Mesothelial cell of epicardium (in vitro differentiated cells): ENCODE measurements at places on chromosomes 16 and 17.

DNA sequence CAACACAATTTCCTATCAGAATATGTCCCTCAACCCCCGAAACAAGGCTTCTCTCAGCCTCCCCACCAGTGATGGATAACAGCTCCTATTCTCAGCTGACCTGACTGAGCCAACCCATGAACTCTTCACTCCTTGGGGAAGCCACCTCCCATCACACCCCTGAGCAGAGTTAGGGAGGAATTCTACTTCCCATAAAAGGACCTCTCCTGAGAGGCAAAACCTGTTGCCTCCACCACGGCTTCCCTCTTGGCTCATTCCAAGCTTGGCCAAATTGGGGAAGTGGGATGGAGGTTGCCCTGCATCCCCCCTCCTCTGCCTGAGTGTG lies 5.7 kb upstream of the RASL10B start:
- H3K27me3 ChIP-seq = no peaks in the 10 kb centered on the region
- H3K27ac ChIP-seq = peak overlapping the region; percentile 89
- H3K36me3 ChIP-seq = peaks cover 16% of the 10 kb centered on the region
- H3K4me1 ChIP-seq = peaks cover 59% of the 10 kb centered on the region

DNA sequence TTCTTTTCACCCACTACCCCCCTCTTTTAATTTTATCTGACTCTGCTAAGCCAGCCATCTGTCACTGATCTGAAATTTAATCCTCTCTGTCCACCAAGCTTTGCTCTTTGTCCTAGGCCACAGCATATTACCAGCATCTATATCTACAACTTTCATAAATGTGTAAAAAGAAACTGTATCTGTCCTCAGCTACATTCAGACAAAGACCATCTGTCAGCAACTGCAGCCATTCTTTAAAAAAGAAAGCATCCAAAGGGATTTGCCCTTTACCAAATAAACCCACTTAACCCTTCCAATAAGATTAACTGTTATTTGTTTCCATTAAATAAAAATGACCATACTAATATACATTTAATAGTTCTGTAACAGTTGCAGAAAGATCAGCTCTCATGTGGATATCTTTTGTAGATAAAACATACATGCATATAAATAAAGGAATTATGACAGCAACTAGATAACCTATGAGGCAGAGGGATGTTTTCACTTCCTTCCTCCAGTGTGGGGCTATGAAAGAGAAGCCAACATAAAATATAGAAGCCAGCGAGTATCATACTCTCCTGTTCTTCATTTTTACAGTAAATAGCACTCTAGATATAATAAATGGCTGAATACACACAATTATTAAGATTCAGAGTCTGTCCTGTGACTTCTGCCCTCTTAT lies 602.5 kb upstream of the SALL1 start:
- no peak for DNase-seq
- no peak overlapping the region for H3K27ac ChIP-seq
- no peak overlapping the region for H3K4me3 ChIP-seq
- peaks cover 4% of the 10 kb centered on the region for H3K4me1 ChIP-seq

DNA sequence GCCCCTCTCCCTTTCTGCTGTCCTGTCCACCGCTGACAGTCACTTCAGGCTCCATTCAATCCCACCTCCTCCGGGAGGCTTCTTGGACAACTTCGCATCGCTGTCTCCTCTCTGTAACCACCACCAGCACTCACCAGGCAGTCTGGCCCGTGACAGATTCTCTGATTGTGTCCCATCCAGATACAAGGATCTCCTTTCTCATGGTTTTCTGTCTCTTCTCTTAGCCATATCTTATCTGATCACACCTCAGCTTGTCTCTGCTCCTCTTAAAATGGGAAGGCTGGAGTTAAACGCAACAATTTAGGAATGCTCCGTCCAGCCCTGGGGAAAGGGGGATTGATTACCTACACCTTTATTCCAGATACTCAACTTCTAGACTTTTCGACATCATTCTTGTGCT lies 56.9 kb upstream of the ARHGAP44 start:
- H3K4me1 ChIP-seq = peaks cover 60% of the 10 kb centered on the region
- H3K27ac ChIP-seq = no peak overlapping the region
- H3K4me3 ChIP-seq = no peak overlapping the region

DNA sequence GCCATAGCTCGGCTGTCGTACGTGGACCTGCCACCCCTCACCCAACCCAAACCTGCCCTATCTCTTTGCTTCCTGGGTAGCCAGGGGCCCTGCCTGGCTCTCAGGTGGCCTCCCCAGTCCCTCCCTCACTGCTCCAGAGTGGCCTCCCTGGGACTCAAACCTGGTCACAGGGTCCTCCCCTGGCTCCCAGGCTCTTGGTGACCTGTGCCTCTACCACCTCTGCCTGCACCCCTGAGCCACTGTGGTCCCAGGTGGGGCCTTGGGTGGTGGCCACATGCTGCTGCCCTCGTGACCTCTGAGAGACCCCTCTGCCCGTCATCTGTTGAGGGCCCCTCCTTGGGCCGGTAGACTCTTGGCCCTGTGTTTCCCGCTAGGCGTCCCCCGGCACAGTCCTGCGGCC lies 64.6 kb upstream of the PVALEF start:
- H3K4me3 ChIP-seq = no peak overlapping the region
- no peak overlapping the region for H3K27ac ChIP-seq
- no peaks in the 10 kb centered on the region for H3K36me3 ChIP-seq
- peaks cover 22% of the 10 kb centered on the region for H3K4me1 ChIP-seq

GRCh38 chr17:72350073-72350472 lies 229.3 kb downstream of the SOX9 start:
- H3K36me3 ChIP-seq = no peaks in the 10 kb centered on the region
- peak overlapping the region; percentile 83 for H3K27ac ChIP-seq
- no peak overlapping the region for H3K4me3 ChIP-seq
- DNase-seq = no peak
- no peaks in the 10 kb centered on the region for H3K27me3 ChIP-seq

- H3K4me1 ChIP-seq = peaks cover 5% of the 10 kb centered on the region
- H3K36me3 ChIP-seq = peaks cover 4% of the 10 kb centered on the region
- H3K4me3 ChIP-seq = no peak overlapping the region
- no peak overlapping the region for H3K27ac ChIP-seq
- no peak for DNase-seq
Measured at GRCh38 chr16:72300892-72301291, 128.9 kb upstream of the PMFBP1 start.

DNA sequence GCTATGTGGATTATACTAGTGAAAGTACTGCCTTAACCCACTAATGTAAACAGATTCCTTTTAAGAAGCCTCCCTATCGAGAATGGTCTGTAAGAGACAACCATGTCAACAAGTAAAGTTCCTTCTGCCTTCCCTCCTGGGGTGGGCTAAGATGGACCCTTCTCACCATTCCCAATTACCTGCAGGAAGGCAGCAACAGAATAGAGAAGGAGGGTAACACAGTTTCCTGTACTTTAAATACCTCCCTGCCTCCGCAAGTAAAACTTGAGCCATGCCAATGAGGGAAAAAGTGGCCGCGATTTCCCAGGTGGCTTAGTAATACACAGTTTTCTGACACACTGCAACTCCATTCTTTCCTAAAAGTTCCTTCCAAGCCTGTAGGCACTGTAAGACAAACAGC lies 45.2 kb downstream of the TOX3 start:
- peaks cover 58% of the 10 kb centered on the region for H3K27me3 ChIP-seq
- no peak overlapping the region for H3K4me3 ChIP-seq
- H3K36me3 ChIP-seq = no peaks in the 10 kb centered on the region
- DNase-seq = no peak
- H3K27ac ChIP-seq = no peak overlapping the region

GRCh38 chr17:27360507-27360906 lies 66.6 kb downstream of the WSB1 start:
- peak overlapping the region; percentile 68 for H3K27ac ChIP-seq
- no peak overlapping the region for H3K4me3 ChIP-seq
- H3K4me1 ChIP-seq = peaks cover 8% of the 10 kb centered on the region
- no peaks in the 10 kb centered on the region for H3K27me3 ChIP-seq
- no peak for DNase-seq

DNA sequence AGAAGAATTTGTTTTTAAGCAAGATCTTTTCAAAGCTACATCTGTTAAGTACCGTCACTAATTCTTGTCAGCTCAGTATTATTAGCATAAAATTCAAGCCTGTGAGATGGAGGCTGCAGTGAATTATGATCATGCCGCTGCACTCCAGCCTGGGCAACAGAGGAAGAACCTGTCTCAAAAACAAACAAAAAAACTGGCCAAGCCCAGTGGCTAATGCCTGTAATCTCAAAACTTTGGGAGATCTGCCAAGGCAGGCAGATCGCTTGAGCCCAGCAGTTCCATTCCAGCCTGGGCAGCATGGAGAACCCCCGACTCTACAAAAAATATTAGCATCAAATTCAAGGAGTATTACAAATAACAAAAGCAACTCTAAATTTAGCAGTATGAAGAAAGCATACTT lies 88.0 kb downstream of the STXBP4 start:
- no peaks in the 10 kb centered on the region for H3K36me3 ChIP-seq
- H3K27ac ChIP-seq = no peak overlapping the region
- H3K27me3 ChIP-seq = no peaks in the 10 kb centered on the region

DNA sequence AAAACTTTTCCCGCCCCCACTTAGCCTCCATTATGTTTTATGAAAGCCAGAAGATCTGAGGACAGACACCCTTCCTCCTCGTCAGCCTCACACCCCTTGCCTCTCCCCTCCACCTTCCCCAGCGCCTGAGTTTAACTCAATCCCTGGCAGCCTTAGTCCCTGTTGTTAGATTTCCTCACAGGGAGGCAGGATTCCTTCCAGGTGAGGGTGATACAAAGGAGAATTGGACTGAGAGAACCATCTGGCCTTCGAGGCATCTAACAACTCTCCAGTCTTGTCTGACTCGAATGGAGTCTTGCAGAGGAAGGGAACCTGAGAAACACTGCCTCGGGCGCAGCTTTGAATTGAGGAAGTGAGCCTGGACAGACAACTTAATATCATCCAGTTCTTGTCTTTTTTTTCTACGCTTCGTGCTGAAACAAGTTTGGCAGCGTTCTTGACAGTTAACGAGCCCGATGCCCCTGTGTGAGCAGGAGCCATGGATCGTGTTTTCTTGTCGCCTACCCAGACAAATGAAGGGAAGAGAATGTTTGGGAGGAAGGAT lies 1.3 kb upstream of the ZNF768 start:
- H3K27ac ChIP-seq = peak overlapping the region; percentile 98
- peak overlapping the region; percentile 67 for H3K4me3 ChIP-seq
- peaks cover 9% of the 10 kb centered on the region for H3K36me3 ChIP-seq

DNA sequence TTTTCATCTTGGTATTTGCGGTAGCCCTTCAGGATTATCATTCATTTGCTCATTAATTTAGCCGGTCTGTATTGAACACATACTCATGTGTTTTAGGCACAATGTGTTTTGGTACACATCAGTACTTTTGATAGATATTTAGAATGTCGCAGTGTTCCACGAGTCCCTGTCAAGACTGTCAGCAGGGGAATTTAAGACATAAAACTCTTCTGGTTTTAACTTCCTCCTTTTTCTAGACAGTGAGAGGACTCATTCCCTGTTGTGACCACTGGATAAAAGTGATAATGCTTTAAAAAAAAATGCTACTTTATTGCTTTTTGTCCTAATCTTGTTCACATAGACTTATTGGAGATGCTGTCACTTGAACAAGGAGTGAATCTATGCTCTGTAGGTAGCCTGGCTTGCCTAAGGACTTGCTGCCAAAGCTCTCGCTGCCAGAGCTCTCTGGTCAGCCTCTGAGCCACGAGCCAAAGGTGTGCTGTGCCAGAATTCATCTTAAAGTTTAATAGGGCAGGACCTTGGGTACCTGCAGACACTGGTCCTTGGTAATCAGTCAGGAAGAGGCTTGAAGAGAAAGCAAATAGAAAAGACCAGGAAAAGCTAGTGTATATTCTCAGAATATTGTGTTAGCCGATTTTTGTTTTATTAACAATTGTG lies 5.4 kb downstream of the DCAF7 start:
- peaks cover 18% of the 10 kb centered on the region for H3K36me3 ChIP-seq
- H3K4me1 ChIP-seq = peaks cover 29% of the 10 kb centered on the region
- no peaks in the 10 kb centered on the region for H3K27me3 ChIP-seq
- no peak overlapping the region for H3K4me3 ChIP-seq
- no peak for DNase-seq
- no peak overlapping the region for H3K27ac ChIP-seq

- no peaks in the 10 kb centered on the region for H3K36me3 ChIP-seq
- DNase-seq = no peak
- peaks cover 8% of the 10 kb centered on the region for H3K4me1 ChIP-seq
- H3K27me3 ChIP-seq = peaks cover 15% of the 10 kb centered on the region
- no peak overlapping the region for H3K27ac ChIP-seq
Measured at GRCh38 chr16:57069635-57070370, 22.6 kb upstream of the CPNE2 start.

GRCh38 chr17:73742948-73743381 lies 98.7 kb upstream of the SDK2 start:
- no peaks in the 10 kb centered on the region for H3K36me3 ChIP-seq
- no peak for DNase-seq
- no peak overlapping the region for H3K27ac ChIP-seq
- H3K27me3 ChIP-seq = peaks cover 43% of the 10 kb centered on the region
- H3K4me1 ChIP-seq = peaks cover 15% of the 10 kb centered on the region
- H3K4me3 ChIP-seq = no peak overlapping the region

DNA sequence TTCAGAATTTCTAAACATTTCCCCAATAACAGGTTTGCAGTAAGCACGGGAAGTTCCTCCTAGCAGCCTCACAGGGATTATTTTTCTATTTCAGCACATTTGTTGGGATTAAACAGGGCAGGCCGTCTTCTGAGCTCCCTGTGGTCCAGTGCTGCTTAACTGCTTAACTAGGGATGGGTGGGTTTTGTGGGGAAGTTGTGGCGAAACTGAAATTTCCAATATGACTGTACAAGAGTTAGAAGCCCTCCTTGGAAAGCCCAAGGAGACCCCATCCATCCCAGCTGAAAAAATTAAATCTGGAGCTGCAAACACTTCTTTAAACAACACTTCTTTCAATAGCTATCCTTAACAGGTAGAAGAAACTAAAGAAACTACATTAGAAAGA lies 22.2 kb downstream of the FAM117A start:
- no peaks in the 10 kb centered on the region for H3K27me3 ChIP-seq
- peak overlapping the region; percentile 90 for H3K27ac ChIP-seq
- no peak overlapping the region for H3K4me3 ChIP-seq
- peaks cover 37% of the 10 kb centered on the region for H3K4me1 ChIP-seq

GRCh38 chr17:11319894-11320293 lies 78.9 kb downstream of the SHISA6 start:
- H3K27ac ChIP-seq = no peak overlapping the region
- no peaks in the 10 kb centered on the region for H3K4me1 ChIP-seq
- peaks cover 2% of the 10 kb centered on the region for H3K27me3 ChIP-seq
- H3K4me3 ChIP-seq = no peak overlapping the region
- no peak for DNase-seq
- H3K36me3 ChIP-seq = no peaks in the 10 kb centered on the region

- H3K27ac ChIP-seq = no peak overlapping the region
- H3K27me3 ChIP-seq = peaks cover 5% of the 10 kb centered on the region
- H3K4me1 ChIP-seq = peaks cover 10% of the 10 kb centered on the region
- H3K4me3 ChIP-seq = no peak overlapping the region
Measured at GRCh38 chr16:14955546-14956231, 18.4 kb downstream of the NPIPA1 start.
